AG10803 (cell line): ENCODE measurements at places on chromosomes 5 and 9.

GRCh38 chr5:111636736-111637135 lies 120.3 kb downstream of the NREP start:
- DNase-seq, result no peak

GRCh38 chr9:8078641-8079140 lies 279.1 kb upstream of the DMAC1 start:
- no peak for DNase-seq

GRCh38 chr5:163915481-163915961 lies 410.1 kb downstream of the MAT2B start:
- DNase-seq, result no peak

DNA sequence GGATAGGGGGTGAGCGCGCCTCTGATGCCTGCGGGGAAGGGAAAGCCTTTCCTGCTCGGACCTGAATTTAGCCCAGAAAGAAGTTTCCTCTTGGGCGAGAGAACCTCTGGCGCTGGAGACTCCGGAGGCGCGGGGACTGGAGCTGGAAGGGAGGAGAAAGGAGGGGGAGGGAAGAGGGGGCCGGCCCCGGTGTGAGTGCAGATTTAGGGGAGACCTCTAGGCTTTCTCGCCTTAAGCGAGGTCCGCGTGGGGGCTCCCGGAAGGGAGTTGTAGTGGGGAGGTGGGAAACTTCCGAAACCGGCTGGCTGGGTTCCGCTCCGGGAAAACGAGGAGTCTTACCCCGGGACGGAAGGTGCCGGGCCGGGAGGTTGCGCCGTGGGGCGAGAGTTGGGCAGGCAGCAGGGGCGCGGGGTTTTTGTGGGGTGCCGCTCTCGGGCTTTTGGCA lies 1.3 kb downstream of the PCSK5 start:
- DNase-seq, result no peak

DNA sequence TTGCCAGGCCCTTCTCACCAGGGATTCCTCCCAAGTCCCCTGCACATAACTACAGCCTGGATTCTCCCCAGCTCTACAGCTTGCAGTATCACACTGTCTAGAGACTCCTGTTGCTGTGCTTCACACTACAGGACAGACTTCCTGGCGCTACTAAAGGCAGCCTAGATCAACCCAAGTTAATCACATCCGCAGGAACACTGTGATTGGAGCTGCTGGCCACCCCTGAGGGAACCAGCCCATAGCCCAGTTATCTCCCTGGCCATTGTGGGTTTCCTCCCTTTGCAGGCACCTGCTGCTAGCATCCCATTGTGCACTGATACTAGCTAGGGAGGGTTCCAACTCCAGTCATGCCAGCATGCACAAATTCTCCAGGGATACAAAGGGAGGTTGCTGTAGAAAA lies 53.5 kb downstream of the NLN start:
- DNase-seq, result no peak

GRCh38 chr9:13805546-13805945 lies 508.4 kb downstream of the NFIB start:
- peak; percentile 7 for DNase-seq

GRCh38 chr5:74206579-74207550 lies 433.7 kb downstream of the ENC1 start:
- DNase-seq, result peak; percentile 90

DNA sequence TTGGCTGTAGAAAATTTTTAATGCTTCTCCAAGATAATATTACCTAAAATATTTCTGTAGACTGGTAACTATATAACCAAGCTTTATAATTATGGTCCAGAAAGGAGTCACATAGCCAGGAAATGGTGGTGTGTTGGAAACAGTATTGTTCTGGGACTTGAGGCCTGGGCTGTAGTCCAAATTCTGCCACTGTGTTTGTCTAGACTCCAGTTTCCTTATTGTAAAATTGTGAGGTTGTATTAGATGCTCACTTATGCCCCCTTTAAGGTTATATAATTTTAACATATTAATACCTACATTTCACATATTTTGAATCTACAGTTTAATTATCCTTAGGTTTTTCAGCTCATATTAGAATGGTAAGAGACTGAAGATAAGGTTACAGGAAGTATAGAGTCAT lies 42.4 kb downstream of the STX17 start:
- DNase-seq, result no peak

GRCh38 chr9:12656803-12657202 lies 36.4 kb upstream of the TYRP1 start:
- no peak for DNase-seq

GRCh38 chr9:113018247-113018646 lies 6.3 kb upstream of the ZNF883 start:
- DNase-seq, result no peak

GRCh38 chr9:112408819-112409218 lies 28.9 kb downstream of the HSDL2 start:
- no peak for DNase-seq

- DNase-seq, result no peak
Observed at GRCh38 chr5:44933686-44934085, 124.9 kb downstream of the MRPS30 start.

DNA sequence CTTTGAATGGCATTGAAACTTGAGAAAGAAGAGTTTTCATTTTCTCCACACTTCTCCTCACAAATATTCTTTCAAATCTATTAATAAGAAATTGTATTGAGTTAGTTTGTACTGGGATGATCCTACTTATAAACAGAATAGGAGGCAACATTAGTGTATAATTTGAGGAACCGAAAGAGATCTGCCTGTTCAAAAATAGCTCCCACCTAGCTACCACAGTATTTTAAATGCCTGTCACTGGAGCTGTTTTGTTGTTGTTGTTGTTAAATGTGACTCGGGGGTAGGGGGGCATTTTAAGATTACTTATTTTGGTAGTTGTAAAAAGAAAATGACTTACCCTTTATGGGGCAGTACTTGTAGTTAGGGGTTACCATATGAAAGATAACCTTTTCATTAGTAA lies 20.1 kb upstream of the HAPLN1 start:
- DNase-seq, result no peak

- DNase-seq, result no peak
Observed at GRCh38 chr5:135643881-135644766, 65.3 kb upstream of the CXCL14 start.

GRCh38 chr9:98240475-98240874 lies 15.0 kb downstream of the TBC1D2 start:
- DNase-seq, result no peak

- DNase-seq, result peak; percentile 55
Observed at GRCh38 chr5:154593071-154593470, 115.0 kb upstream of the HAND1 start.

GRCh38 chr9:96289392-96289791 lies 12.6 kb downstream of the HSD17B3 start:
- no peak for DNase-seq

DNA sequence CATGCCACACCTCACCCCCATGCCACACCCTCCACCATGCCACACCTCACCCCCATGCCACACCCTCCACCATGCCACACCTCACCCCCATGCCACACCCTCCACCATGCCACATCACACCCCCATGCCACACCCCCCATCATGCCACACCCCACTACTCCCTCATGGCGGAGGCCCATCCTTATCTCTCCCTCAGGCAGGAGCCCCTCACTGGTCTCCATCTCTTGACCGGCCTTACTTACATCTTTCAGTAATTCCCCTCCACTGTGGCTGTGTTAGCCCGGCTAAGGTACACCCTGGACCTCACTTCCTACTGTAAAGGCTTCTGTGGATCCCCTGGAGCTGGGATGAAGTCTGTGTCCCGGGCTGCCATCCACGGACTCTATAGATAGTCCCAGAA lies 102.0 kb downstream of the OLFM1 start:
- no peak for DNase-seq

- DNase-seq, result no peak
Observed at GRCh38 chr9:124209279-124209678, 48.5 kb upstream of the NEK6 start.

- peak; percentile 7 for DNase-seq
Observed at GRCh38 chr5:113524927-113525326, 11.4 kb downstream of the YTHDC2 start.

- peak; percentile 85 for DNase-seq
Observed at GRCh38 chr9:35521708-35522107, 31.8 kb downstream of the RUSC2 start.

GRCh38 chr9:31500422-31500821 lies 884.0 kb upstream of the ACO1 start:
- DNase-seq, result no peak

DNA sequence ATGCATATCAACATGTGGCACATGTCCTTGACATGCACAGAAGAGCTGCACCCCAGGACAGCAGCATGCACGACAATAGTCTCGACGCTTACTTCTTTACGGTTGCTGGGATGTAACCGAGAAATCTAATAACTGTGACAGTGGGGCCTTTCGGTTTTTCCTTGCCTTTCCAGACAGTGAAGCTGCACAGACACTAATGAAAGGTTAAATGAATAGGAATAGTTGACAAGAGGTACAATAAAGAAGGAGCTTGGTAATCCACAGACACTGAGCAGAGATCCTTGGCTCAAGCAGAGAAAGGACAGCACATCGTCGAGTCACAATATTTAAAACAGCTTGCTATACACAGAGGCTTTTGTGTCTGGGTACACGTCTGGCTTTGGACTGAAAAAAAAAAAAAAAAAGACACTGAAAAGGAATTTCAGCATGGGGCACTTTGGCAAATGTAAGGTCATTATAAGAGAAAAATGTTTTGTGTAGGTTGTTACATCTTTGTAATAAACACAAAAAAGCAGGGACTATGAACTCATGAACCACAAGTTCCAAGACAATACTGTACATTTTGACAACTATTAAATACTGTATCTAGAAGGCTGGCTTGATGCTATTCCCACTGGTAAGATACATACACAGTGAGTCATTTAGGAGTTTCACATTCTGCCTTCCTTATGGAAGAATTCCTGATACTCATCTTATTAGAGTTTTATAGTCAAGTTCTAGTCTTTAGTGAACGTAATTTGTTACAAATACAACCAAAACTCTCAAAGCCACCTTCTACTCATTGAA lies 5.6 kb downstream of the BNC2 start:
- DNase-seq, result peak; percentile 62

DNA sequence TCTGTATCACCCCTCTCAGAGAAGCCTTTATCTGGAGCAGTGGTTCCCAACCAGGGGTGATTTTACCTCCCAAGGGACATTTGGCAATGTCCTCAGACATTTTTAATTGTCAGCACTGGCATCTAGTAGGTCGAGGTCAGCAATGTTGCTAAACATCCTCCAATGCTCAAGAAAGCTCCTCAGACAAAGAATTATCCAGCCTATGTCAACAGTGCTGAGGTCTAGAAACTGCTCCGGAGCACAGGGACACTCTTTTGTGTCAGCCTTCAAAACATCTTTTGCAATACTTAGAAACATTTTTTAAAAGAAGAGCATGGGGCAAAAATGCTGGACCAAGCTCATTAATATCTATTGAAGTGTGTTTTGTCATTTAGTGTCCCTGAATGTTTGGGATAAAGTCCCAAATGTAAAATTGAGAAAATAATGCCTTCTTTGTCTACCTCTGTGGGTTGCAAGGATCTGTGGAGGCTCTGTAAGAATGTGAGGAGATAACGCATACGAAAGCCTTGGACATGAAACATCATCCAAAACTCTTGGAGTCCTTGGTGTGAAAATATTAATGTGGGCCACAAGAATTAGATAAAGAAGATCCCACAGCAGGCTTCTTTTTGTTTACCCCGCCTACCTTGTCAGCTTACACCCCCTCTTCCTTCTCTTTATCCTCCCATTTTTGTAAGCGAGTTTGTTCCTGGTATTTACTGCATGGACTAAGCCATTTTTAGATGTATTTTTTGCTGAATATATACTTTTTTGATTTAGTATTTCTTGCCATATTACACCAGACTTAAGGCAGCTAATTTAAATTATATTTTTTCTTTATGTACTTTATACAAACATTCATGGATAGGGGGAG lies 193.5 kb downstream of the CD180 start:
- DNase-seq, result no peak

DNA sequence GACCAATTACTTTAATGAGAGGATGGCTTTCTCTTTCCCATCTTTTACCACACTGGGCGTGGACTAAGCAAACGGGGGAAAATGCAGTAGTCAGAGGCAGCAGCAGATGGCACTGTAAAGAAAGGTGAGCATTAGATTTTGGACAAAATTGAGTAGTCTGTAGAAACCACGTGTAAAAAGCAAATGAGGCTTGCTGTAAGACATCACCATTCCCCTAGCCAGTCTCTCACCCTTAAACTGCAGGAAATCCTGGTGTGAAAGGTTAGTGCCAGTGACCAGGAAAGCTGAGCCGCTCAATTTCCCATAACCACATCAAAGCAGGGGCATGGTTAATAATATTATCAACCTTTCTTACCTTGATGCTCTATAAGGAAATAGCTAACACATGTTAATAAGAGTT lies 31.8 kb downstream of the SPATA31C2 start:
- DNase-seq, result peak; percentile 58
